Hippocampal formation (tissue), 2 donors: ENCODE measurements at places on chromosomes 6 and 20.

DNA sequence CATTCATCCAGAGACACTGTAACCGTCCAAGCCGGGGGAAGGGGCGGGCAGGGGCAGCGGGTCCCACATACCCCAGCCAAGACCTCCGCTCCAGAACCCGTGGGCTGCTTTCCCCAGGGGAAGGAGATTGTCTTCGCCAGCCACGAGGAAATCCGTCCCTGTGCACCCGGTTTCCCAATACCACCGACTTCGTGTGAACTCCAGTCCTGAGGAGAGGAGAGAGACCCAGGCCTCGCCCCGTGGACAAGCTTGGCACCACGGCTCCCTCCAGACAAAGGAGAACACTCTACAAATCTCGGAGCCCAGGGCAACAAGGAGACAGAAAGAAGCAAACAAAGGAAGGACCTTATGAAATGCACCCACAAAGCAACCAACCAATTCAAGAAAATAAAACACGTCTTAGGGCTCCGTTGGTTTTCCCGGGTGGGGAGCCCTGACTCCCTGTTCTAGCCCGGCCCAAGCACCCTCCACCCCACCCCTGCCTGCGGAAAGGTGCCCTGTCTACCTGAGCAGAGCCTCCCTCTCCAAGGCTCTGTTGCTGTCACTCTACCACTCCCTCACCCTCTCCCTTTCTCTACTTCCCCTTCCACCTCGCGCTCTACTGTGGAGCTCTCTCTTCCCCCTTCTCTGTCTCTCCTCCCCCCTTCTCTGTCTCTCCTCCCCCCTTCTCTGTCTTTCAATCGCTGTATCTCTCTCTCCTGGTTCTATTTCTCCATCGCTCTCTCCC is 1382.8 kb upstream of the DEFB115 start:
- no peak for DNase-seq

DNA sequence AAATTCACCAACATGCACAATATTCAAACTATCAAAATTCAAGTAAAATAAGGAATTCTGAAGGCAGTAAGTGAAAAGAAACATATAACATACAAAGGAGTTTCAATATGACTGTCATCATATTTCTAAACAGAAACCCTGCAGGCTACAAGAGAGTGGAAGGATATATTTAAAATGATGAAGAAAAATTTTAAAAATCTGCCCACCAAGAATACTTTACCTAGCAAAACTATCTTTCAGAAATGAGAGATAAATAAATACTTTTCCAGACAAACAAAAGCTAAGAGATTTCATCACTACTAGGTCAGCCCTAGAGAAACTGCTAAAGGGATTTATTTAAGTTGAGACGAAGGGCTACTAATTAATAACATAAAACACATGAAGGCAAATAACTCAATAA is 73.8 kb upstream of the MANEA start:
- DNase-seq: no peak

DNA sequence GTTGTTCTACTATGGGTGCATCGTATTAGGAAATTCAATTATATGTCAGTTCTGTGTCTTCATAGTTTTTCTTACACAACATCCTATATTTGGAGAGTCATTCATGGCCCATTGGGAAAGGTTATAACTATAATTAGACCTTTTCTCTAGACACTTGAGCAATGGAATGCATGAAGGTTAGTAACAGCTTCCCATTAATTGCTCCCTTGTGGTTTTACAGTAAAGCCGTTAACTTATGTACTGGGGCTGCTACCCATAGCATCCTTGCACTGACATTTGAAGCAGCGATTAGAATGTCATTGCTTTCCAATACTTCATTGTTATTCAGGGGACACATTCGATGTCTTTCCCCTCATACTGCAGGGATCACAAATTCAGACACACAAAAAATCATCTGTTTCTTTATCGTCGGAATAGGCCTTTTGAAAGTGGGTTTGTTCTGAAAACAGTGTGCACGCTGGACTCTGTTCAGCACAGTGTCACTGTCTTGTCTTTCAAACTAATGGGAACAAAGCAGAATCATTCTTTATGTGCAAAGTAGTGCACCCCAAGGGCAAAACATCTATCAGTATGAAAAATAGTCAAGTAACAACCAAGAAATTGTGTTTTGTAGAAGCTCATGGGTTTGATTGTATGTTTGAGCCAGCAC is 634.3 kb upstream of the MAP3K7 start:
- DNase-seq: no peak

- DNase-seq: no peak
Measured at GRCh38 chr6:39059496-39060310, 11.1 kb downstream of the GLP1R start.

- no peak for DNase-seq
Measured at GRCh38 chr6:170167657-170168159, 123.2 kb downstream of the DLL1 start.

DNA sequence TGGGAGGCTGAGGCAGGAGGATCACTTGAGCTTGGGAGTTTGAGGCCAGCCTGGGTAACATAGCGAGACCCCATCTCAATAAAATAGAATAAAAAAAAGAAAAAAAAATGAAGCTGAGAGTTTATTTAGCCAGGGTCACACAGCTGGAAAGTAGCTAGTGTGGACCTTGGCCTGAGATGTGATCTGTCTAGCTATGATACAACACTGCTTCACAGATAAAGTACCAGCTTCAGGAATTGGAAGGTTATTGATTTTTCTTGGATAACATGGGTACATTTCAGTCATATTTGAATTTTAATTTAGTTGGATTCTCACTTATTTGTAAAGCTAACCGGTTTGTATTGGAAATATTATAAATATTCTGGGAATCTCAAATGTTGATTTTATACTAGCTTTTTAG is 5.1 kb downstream of the FARS2 start:
- no peak for DNase-seq

GRCh38 chr6:167496707-167497106 is 171.8 kb downstream of the TTLL2 start:
- no peak for DNase-seq

DNA sequence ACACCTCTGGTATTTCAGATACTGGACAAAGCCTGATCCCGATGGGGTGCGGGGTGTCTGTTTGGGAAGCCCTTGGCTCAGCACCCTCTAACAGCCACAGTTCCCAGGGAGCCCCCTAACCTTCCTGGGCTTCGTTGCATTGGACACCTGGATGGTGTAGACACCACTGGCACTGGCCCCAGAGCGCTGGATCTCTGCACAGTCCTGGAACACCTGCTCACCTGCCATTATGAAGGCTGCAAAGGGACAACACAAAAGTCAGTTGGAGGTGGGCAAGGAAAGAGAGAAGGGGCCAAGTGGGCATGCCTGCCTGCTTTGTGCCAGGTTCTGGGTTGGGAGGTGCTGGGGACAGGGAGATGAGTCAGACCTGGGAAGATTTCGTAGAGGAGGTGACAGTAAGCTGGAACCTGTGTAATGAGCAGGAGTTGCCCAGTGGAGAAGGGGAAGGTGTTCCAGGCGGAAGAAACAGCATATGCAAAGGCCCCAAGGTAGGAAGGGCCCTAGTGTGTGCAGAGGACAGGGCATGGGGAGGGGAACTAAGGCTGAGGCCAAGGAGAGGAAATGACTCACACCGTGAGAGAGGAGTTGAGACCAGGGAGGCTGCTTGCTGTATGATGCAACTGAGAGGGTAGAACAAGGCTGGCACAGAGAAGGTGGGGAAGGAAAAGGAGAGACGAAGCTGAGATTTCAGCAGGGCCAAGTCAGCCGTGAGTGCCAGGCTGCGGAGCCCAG is 34.9 kb downstream of the ANGPT4 start:
- DNase-seq: no peak

DNA sequence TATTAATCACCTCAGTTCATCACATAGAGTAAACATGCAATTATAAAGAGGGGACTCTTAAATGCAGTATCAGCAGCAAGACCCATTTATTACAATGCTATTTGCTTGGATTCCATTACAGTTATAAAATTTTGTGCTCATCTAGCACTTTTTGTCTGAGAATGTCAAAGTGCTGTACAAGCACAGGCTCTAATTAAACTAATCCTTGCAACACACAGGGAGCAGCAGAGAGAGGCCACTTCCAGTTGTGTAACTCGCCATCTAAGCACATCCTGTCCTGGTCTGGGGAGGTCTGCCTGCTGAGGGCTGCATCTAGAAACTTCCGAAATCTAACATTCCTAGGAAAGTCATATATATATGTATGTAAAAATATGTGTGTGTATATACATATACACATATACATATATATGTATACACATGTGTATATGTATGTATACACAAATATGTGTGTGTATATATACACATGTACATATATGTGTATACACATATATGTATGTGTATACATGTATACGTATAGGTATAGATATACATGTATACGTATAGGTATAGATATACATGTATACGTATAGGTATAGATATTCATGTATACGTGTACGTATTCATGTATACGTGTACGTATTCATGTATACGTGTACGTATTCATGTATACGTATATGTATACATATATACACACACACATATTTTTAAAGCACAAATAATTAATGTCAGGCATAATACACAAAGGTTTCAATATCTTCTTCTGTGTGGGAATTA is 136.4 kb upstream of the JARID2 start:
- no peak for DNase-seq

GRCh38 chr20:41526327-41526726 is 91.8 kb downstream of the CHD6 start:
- DNase-seq: no peak
